ENCODE measurements at places on chromosomes 2 and 18.
A peak's percentile ranks its signal among the peaks of the same experiment; 100 is the strongest.

GRCh38 chr18:58762781-58763171, 91.5 kb downstream of the MALT1 start:
- DNase-seq: no peak

GRCh38 chr2:8754106-8754776, 72.4 kb downstream of the ID2 start:
- no peak for DNase-seq

DNA sequence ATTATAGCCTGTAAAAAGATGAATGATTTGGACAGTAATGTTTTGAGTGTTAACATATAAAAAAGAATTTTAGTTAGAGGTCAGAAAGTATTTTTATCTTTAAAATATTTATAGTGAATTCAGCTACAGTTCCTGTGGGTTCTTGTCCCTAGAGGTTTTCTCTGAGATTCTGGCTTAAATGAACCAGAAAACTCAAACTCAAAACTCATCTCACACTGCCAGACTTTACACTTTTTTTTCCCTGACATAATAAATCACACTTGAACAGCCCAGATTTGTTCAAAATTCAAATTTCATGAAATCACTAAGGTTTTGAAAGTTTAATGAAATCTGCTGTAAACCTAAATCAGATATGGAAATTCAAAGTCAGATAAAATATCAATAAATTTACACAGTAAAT, 92.3 kb downstream of the KCNH7 start:
- no peak for DNase-seq

- DNase-seq: no peak
Observed at GRCh38 chr2:237474442-237474911, 12.6 kb upstream of the MLPH start.

DNA sequence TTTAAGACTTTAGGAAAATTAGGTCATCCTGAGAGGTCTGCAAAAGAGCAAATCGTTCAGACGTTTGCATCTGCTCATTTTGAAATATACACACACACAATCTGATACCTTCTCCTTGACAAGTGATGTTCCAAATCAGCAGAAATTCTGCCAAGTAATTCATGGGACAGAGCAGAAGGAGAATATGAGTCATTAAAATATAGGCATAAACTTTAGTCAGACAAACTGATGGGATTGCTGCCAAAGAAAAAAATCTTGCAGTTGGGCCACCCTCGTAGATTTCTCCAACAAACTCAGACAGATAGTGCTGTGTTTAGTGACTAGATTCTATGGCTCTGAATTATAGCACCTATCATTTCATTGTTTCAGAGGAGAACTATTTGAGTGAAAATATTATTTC, 336.3 kb downstream of the NYAP2 start:
- DNase-seq: no peak

DNA sequence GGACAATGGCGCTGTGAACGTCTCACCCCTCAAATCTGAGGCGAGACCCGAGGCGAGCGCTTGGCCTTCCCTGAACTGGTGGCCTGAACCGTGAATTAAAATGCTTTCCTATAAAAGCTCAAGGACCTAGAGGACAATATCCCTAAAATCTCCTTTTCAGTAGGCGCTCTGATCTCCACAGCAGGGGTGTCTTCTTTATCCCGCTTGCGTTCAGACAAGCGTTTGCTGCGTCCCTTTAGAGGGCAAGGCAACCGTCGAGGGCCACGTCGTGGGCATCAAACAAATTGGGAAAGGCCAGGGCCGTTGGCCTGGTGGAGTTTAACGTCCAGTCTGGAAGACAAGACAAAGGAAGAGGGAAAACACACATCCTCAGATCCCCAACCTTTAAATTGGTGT, 1.3 kb upstream of the RAX start:
- DNase-seq: no peak

GRCh38 chr2:103268841-103269498, 507.1 kb downstream of the TMEM182 start:
- no peak for DNase-seq

DNA sequence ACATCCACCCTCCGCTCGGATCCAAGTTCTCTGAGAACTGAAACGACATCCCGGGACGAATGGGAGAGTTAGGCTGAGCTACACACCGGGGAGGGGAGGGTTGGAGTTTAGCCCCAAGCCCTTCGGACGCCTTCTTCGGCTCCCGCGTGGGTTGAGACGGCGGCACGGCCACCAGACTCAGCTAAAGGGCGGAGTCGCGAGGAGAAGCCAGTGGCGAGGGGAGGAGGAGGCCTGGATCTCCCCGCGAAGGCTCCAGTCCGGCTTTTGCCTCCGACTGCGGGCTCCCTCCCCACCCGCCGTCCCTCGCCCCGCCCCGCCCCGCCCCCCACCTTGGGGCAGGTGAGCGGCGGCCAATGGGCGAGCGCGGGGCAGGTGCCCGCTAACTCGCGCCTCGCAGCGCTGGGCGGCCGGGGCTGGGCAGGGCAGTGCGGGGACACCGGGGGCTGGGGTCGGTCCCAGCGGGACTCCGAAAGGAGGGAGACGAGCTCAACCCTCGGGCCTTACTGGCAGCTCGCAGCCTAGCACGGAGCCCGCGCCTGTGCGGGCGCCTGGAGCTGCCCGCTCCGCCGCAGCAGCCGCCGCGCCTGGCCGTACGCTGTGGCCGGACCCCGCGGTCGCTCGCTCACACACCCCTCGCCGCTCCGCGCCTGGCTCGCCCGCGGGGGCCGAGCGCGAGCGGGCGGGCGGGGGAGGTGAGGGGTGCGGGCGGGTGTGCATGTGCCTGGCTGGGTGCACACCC, at the start of gene EMX1:
EMX1 (plus strand) TSS at position 382 of the 739 bp plus-strand sequence; CDS start at position 716, 334 bp downstream.
- peak; percentile 35 for DNase-seq

DNA sequence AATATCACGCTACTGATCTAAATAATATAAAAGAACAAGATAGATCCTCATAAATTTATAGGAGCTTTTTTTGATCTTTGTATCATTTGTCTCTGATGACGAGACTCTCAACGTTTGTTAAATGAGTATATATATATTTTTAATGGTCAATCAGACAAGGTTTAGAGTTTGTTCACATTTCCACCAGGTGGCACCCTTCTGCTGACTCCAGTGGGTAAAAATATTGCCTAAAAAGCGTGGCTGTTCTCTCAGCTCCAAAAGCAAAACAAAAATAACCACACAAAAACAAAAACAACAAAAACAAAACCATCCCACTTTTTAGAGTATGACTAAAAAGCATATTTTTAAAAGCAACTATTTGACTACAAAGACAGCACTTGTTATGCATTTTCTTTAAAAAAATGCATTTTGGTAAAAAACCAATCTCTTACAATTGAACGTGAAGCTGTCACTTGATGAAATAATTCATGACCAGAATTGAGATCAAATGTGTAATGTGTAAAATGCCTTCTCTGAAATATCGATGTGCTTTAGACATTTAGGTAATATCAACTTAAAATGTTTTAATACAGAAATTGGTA, 723.2 kb downstream of the DPP10 start:
- DNase-seq: no peak

- DNase-seq: no peak
Observed at GRCh38 chr18:68797871-68798270, at the start of gene CCDC102B. CCDC102B (plus strand) TSS chr18:68798080; CDS start chr18:68836764, 38,684 bp downstream.

- no peak for DNase-seq
Observed at GRCh38 chr2:98177986-98178385, 91.0 kb downstream of the VWA3B start.

- DNase-seq: no peak
Observed at GRCh38 chr2:217790195-217790594, 212.6 kb downstream of the TNS1 start.

DNA sequence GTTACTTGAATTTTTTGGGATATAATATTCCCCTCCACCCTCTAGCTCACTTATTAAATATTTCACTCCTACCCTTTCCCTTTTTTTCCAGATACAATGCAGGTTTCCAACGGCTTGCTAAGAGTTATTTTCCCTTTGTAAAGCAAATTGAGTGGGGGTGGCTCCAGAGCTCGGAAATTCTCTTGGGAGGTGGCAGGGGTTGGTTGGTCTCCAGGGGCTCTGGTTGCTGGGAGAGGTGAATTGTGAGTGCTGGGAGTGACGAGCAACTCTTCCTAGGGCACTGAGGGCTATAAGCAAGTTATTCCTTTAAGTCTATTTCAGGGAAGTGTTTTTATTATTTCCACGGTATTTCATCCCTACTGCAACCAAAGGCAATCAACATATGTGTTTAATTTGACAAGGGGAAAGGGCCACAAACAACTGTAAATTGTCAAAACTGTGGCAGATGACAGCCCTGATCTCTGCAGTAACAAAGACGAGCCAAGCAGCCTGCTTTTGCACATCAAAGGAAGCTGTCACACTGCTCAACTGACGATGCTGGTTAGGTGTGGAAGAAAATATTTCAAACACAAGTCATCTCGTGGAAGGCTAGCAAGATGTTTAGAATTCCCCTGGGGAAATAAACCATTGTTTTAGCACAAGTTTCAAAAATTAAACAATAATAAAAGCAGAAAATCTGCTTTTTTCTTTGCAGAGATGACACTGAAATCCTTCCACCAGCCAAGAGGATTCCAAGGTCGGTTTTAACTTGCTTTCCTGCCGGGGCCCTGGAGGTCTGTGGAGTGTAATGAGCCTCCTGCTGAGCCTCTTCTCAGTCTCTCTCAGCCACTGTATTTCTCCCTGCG, 34.8 kb upstream of the ASXL2 start:
- no peak for DNase-seq

DNA sequence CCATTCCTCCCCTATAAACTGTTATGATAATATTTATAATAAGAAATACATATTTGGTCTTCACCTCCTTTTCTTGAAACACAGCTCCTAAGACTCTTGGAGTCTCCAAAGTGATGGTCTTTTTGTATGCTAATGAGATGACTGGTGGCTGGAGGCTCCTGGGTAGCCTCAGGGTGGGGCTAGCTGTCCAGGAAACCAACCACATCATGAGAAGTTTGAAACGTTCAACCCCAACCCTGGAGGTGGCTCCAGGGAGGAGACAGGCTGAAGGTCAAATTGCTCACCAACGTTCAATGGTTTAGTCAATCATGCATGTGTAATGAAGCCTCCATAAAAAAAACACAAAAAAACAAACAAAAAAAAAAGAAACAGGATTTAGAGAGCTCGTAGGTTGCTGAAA, 298.7 kb upstream of the MGAT5 start:
- no peak for DNase-seq

- DNase-seq: no peak
Observed at GRCh38 chr18:8616028-8616401, 6.8 kb downstream of the RAB12 start.

- DNase-seq: no peak
Observed at GRCh38 chr2:240095556-240096523, 40.3 kb downstream of the COPS9 start.

GRCh38 chr2:105732101-105732500, 12.6 kb upstream of the NCK2 start:
- DNase-seq: no peak

DNA sequence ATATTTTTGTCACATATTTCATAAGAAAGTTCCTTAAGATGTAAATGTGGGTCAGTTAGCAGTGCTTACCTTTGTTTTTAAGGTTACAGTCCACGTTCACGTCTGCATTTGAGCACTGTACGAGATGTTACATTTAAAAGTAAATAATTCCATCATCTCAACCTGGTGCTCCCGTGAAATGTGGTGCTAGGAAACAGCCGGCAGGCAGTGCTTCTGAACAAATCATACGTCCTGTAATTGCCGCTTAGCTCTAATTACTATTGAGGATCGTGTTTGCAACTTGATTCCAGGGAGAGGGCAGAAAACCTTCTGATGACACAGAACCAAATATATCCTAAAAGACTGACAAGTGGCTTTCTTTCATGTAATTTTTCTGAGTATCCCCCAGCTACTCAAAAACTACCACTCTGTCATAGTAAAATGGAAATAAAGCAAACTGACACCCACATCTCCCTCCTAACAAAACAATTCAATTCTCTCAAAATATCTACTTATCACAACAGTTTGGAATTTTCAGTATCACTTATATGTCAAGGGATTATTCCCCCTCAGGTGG, 297.8 kb upstream of the SESTD1 start:
- DNase-seq: no peak

DNA sequence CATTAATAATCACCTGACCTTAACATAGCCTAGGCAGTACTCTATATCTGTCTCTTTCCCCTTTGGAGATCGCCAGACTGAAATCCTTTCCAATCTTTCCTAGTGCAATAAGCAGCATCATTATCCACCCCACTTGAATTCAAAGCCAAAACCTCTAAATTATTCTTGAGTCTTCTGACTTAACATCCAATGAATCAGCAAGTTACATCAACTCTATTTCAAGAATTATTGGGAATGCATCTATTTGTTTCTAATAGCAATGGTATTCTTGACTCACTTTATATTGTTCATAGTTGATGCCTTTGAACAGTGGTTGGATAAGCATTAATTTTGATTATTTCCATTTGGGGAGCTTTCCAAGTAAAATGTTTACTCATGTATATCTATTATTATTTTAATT, 144.8 kb downstream of the ZNF804A start:
- no peak for DNase-seq

DNA sequence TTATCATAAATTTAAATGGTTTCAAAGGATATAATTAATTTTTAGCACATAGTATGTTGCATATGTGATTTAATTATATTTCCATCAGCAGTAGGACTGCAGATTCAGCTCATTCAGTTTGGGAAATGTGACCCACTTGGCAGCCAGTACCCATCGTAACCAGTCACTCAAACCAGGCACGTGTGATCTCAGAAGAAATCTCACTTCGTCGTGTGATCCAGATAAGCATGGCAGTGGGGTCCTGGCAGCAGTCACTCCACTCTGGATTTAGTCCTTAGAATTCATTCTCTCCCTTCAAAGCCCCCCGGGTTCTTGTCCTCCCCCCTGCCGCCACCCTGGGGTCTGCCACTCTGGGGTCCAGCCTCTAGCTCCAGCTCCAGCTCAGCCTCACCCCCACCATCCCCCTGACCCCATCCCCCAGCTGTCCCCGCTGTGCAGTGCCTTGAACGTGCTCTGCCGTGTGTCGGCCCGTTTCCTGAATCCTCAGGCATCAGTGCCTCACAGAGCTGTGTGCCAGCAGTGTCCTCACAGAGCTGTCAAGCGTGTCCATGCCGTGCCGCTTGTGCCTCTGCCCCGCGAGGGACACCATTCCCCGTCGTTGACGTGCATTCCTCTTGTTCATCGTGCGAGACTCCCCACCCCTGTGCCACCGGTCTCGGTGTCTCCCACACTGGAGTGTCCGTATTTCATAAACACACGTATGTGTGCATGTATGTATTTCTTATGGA, 34.8 kb downstream of the TRAPPC12 start:
- DNase-seq: no peak

- DNase-seq: no peak
Observed at GRCh38 chr2:199370150-199370780, 87.5 kb downstream of the SATB2 start.

GRCh38 chr2:113324684-113325160, 46.0 kb upstream of the PAX8 start:
- DNase-seq: peak; percentile 37

DNA sequence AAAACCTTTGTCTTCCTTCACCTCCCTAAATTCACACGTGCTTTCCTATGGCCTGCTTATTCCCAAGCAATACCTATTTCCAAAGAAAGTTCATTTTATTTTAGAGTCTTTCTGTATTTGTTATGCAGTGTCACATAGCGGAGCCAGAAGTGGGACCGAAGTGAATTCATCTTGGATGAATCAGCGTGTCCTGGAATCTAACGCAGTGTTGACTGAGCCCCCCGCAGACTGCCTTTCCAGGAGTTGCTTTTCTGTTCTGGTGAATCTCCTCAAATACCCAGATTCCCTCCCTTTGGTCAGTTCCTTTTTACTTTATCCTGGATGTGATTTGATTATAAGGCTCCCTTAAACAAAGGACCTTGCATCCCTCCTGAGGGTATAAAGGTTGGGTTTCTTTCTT, 10.8 kb downstream of the ALPP start:
- DNase-seq: no peak

Data from stimulated activated CD4-positive, alpha-beta T cell treated with anti-CD3 and anti-CD28 coated beads, Interleukin-4, amount 100 ng/mL, for 4 hours (primary cell).